ENCODE measurements at places on chromosomes 7 and 10.

GRCh38 chr7:36336390-36336789 lies 53.3 kb upstream of the ANLN start:
- no peak for DNase-seq

DNA sequence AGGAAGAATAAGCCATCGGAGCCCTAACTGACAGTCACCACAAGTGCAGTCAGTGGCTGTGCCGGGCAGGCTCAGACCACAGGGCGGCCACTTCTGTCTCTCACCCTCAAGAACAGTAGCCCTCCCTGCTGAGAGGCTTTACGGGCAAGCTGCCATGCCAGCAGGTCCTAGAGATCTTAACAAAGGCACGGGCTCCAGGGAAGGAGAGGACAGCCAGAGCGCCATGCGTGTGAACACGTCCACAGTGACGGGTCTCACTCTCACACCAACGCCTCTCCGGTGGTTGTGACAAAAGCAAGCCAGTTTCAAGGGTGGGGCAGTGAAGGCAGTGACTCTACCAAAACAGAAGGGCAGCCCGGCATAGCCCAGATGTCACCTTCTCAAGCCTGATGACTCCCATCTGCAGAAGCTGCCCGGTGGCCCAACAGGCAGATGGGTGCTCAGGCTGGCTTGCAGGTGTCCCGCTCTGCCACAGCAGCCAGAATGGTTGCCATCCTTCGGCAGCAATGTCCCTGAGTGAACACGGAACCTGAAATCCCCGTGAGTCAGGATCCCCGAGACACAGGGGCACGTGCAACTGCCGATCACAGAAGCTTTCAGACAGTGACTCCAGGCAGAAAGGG lies 102.0 kb downstream of the FAM53B start:
- no peak for DNase-seq

GRCh38 chr7:2209961-2210323 lies 22.8 kb downstream of the MAD1L1 start:
- DNase-seq, result no peak

DNA sequence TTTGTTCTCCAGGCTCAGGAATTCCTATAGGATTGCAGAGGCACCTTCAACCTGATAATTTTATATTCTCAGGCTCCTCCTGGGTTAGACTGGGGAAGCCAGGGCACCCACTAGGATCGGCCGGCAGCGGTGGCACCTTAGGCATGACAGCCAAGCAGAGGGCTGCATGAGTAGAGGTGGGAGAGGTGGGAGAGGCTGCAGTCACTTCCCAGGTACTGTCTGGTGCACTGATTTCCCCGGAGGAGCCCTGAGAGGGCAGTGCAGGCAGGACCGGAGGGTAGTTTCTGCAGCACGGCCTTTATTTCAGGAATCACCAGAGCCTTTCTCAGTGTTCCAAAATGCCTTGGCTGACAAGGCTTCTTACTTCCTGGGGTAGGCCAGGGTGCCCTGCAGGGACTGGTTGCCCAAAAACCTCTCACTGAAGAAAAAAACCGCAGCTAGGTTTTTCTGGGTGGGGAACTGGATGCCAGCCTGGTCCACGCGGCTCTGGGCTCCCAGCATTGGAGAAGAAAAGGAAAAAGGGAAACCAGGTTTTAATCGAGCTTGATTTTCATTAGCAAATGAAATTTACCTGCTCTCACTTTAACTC lies 3.6 kb upstream of the HOXA13 start:
- no peak for DNase-seq

GRCh38 chr7:106089647-106090046 lies 22.5 kb downstream of the SYPL1 start:
- DNase-seq, result no peak

GRCh38 chr10:5551531-5552375 lies 27.0 kb downstream of the CALML3 start:
- DNase-seq, result no peak

DNA sequence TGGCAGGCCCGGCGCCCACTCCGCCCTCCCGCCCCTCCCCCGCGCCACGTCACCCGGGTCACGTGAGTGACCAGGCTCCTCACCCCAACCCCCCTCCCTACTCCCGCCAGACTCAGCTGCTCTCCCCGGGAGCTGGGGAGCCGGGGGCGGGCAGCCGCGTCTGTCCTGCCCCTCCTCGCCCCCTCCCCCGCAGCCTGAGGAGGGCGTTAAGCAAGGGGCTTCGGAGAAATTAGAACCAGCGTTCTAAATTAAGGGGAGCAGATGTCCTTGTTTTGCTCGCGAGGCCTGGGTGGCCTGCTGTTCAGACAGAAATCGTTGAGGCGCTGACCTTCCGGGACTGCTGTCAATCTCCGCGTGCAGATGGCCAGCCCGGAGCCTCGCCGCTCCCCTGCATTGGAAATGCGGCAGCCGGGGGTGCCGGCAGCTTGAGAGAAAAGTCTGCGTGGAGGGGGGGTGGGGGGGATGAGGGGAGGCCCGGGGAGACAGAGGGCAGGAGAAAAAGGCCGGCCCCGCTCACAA lies 102.2 kb upstream of the ZNF438 start:
- DNase-seq, result peak; percentile 82
